ENCODE measurements at places on chromosomes 1 and 21.

DNA sequence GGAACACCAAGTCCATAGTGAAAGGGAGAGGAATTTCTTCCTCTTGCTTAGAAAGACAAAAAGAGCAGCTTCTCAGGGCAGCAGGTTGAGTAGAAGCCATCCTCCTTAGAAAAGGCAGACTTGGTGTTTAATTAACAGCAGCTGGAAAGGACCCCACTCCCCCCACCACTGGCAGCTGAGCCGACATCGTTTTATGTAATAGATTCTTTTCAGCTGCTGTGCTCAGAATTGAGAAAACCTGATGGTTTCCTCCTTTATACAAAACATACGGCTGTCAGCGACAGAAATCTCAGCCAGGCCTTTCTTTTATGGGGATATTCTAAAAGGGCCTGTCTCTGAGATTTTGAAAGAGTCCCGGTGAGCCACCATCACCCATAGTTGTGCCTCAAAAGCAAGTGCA lies 49.9 kb downstream of the MAN1C1 start:
- DNase-seq: no peak

GRCh38 chr1:110463725-110464124 lies 12.8 kb downstream of the PROK1 start:
- no peak for DNase-seq

GRCh38 chr21:41885341-41886024 lies 6.3 kb upstream of the PRDM15 start:
- DNase-seq: no peak

DNA sequence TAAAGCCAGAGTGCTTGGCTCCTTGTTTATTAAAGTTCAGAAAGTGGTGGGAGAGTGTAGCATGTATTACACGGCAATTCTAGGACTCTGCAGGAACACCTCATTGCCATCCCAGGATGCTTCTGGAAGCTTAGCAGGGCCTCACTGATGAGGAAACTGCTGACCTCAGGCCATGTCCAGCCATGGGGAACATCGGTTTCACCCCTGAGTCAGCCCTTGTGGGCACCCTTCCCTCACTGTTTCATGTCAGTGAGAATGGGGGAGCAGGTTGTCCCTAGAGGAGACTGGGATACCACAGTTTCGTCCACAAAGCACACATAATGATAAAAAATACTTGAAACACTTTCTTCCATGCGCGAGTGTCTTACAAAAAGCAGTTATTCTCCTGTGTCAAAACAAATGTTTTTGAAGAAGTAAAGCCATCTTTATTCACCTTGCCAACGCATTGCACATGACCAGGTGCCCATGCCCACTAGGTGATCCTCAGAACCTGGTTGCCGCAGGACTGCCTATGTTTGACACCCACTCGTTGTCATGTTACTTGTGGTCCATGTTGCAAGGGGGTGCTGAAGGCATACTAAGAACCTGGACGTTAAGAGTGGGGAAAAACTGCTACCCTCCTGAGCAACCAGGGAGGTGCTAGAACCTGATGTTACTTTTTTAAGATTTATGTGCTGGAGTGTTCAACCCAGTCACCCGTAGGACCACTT lies 41.2 kb upstream of the TTC22 start:
- no peak for DNase-seq

DNA sequence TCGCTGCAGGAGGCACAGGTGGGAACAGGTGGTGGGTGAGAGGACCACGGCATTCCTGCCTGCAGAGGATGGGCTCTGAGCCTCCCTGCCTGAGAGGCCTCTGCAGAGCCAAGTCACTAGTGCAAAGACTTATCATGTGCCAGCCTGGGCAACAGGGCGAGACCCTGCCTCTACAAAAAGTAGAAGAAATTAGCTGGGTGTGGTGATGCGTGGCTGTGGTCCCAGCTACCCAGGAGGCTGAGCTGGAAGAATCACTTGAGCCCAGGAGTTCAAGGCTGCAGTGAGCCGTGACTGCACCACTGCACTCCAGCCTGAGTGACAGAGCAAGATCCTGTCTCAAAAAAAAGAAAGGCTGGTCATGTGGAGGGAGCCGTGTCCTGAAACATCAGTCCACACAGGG lies 46.4 kb downstream of the PKNOX1 start:
- DNase-seq: no peak

DNA sequence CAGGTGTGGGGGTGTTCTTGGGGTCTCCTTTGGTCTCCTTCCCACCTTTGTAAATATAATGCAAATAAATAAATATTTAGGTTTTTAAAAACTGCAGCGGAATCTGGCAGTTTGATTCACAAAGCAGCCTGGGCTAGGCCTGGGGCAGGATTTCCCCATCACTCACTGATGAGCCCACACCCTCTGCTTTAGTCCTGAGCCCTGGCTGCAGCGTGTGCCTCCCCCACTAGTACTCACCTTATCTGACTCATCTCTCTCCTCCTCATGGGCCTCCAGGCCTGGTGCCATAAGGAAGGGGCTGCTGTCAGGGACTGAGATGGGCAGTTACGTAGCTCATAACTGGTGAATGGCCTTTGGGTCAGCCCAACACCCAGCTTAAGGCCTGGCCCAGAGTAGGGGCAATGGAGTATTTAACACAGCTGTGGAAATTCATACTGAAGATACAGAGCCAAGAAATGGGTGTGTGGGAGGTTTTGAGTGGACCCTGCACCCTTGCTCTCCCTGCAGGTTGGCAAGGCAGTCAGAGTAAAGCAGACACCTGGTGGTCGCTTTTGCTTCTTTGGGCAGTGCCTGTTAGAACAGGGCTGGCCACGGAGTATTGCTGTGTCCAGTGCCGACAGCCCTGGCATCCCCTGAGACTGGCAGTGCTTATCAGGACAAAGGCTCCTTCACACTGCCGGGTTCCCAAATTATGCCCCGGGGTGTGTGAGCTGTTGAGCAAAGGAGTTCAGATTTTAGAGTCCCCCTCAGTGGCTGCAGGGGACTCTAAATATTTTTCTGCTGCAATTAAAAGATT lies 39.7 kb downstream of the AZIN2 start:
- no peak for DNase-seq

Measured in SW 1271 (cell line).